ENCODE measurements at places on chromosomes 11 and 22.

DNA sequence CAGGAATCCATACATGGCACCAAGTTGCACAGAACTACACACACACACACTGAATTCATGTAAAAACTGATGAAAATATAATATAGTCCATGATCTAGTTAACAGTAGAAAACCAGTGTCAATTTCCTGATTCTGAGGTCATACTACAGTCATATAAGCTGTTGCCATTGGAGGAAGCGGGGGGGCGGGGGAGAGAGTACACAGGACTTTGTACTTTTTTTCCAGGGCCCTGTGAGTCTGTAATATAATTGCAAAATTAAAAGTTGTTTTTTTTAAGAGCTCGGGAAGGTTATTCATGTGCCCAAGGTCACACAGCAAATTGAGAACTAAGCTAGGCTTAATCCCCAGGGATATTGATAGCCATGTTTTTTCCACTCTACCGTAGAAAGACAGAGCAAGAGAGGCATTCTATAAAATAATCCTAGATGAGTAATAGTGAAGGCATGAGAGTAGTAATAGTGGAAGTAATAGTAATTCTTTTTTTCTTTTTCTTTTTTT lies 312.3 kb downstream of the MN1 start:
- no peak for DNase-seq

DNA sequence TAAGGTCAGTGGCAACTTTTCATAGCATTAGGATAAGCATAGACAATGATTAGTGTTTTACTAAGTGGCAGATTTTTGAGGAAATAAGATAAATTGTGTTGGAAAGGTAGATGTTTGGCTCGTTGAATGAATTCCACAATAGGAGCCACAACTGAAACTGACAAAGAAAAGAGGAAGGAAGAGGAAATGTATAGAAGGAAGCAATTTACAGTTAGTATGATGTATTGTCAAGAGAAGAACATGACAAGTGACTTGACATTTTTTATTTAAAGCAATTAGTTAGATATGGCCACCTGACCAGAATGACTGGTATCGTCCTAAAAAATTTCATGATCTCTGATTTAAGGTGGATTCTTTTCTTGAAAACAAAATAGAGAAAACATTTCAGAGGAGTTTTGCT lies 3.1 kb upstream of the RAG2 start:
- no peak for DNase-seq

DNA sequence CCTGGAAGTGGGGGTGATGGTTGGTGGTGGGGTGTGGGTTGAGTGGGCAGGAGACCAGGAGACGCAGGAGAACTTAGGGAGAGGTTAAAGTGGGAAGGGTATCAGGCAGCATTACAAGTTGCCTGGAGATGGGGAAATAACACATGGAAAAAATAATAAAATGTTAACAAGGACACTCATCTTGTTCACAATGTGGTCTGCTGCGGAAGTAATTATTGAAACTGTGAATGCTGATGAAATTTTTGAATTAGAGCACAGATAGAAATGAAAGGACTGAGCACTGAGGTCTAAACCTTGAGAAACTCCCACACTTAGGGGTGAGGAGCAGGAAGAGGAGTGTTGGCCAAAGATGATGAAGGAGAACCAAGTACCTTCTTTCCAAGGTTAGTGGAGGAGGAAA lies 346.0 kb upstream of the PLET1 start:
- DNase-seq, result no peak

- no peak for DNase-seq
Measured at GRCh38 chr22:16808744-16809143, 16.5 kb downstream of the XKR3 start.

DNA sequence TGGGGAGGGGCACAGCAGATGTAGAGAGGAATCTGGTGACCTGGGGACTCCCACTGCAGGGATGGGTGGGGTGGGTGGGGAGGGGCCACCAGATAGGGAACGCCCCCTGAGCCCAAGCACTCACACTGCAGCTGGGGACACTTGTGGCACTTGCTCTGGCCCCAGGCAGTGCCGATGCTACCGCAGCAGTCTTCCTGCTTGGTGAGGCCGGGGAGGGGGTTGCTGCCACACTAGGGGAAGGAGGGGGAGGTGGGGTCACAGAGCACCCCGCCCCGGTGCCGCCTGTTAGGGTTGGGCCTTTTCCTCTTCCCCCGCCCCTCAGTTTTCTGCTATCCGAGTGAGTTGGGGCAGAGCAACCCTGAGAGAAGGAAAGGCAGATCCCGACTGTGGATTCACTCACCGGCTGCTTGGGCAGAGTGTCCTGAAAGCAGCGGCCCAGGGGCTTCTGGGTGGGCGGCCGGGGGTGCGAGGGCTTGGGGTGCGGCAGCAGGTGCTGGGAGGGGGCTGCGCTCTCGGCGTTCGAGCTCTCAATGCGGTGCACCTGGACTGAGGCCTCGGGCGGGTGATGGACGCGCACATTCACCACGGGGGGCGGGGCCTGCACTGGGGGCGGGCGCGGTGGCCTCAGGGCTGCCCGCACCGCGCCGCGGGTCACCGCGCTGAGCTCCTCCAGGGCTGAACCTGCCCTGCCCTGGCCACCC lies 4.7 kb downstream of the LTBP3 start:
- DNase-seq, result peak; percentile 82

DNA sequence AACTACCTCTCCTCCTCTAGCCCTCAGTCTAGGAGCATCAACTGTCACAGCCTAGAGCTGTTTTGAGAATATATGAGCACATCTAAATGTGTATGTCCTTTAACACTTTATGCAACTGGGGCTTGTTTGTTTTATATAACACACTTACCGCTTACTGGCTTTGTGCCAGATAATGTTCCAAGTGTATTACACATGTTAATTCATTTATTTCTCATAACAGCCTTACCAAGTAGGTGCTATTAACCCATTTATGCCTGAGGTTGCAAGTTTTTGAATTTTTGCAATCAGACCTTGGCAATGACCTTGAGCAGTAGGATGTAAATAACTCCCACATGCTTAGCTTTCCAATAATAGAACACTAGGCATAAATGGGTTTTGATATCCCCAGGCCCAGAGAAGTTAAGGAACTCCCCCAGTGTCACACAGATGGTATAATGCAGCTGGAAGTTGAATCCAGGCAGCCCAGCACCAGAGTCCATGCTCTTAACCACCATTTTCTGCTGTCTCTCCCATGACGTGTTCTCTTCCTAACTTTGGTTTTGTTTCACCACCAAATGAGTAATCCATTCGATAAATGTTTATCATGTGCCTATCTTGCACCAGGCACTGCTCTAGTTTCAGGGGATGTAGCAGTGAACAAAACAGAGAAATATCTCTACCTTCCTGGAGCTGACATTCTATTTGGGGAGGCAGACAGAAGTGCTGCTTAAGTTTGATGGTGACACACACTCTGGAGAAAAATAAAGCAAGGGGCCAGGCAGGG lies 23.1 kb downstream of the PRDM11 start:
- no peak for DNase-seq

DNA sequence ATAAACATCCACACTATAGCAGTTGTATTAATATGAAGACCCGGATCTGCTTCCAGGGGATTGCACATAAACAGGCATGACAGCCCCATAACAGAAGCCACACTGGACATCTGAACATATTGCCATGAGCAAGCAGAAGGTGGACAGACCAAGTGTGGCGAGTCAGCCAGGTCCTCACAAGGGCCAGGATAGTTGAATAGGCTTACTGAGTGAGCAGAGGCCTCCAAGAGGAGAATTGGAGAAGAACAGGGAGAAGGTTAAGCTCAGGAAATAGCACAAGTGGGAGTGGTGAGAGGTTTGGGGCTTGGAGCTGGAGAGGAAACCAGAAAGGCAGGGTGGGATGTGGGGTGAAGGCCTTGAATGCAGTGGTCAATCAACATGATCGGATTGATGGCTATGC lies 10.8 kb downstream of the SLC35C1 start:
- no peak for DNase-seq

GRCh38 chr11:8355416-8355742 lies 91.7 kb upstream of the LMO1 start:
- no peak for DNase-seq

- no peak for DNase-seq
Measured at GRCh38 chr11:10029386-10030121, 264.5 kb downstream of the SBF2 start.

DNA sequence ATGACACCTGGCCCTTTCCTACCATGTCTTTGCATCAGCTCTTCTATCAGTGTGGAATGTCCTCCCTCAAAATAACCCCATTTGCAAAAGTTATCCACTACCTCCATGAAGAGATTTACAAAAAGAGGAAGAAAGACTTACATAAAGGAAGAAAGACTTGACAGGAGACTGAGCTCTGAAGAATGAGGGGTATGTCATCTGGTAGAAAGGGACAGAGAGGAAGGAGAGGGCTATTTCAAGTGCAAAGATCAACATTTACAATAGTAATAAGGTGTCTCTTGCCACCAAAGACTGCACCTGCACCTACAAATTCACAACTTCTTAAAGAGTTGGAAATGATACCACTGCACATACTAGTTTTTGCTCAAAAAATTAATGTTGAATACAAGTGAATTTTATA lies 18.2 kb downstream of the PAK1 start:
- no peak for DNase-seq

DNA sequence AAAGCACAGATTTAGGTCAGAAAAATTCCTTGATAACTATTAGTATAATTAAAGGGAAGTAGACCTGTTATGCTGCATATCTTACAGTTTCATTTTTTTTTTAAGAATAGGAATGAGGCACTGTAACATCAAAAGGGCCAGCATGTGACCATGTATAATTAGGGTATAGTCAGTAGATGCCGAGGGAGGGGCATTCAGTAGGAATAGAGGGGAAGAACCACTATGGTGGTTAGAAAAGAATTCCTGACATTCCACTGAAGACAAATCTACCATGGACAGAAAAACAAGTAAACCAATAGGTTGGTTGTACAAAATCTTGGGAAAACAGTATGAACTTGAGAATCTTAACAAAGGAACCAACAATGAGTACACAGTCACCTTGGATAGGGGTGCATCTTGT lies 78.4 kb upstream of the CCDC179 start:
- no peak for DNase-seq

- DNase-seq, result peak; percentile 75
Measured at GRCh38 chr11:67265633-67266448, 432 bp upstream of the GRK2 start.

DNA sequence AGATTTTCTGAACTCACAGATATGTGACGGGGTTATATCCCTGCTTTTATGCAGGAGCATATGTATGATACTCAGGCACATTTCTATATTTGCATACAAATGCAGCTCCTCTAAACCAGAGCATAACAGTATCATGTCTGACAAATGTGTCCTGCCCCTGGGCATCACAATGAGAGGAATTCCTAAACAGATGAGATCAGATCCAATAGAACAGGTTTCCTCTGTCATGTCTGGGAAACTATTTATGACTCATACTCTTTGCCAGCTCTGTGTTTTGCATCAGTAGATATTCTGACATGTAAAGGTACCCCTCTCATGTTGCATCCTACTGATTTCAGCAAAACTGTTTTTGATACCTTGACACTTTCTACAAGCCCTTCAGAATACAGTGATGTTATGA lies 29.4 kb downstream of the SYT9 start:
- no peak for DNase-seq

DNA sequence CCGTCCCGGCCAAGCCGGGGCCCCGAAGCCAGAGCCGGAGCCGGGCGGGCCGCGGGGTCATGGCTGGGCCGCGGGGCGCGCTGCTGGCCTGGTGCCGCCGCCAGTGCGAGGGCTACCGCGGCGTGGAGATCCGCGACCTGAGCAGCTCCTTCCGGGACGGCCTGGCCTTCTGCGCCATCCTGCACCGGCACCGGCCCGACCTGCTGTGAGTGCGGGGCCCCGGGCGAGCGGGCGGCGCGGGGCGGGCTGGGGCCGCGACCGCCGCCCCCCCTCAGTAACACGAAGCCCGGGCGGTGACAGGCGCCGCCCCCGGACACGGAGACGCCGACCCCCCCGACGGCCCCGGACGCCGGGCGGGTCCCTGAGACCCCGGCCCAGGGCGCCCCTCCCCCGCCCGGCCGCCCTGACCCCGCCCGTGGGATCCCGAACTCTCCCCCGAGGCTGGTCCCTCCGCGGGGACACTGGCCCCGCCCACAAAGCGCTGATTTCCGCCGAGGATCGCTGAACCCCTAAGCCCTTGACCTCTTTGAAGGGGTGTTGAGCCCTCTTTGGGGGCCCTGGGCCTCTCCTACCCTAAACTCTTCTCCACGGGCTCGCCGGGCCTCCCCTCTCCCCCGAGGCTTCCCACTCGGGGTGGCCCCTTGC lies 389 bp downstream of the MICALL1 start:
- no peak for DNase-seq

DNA sequence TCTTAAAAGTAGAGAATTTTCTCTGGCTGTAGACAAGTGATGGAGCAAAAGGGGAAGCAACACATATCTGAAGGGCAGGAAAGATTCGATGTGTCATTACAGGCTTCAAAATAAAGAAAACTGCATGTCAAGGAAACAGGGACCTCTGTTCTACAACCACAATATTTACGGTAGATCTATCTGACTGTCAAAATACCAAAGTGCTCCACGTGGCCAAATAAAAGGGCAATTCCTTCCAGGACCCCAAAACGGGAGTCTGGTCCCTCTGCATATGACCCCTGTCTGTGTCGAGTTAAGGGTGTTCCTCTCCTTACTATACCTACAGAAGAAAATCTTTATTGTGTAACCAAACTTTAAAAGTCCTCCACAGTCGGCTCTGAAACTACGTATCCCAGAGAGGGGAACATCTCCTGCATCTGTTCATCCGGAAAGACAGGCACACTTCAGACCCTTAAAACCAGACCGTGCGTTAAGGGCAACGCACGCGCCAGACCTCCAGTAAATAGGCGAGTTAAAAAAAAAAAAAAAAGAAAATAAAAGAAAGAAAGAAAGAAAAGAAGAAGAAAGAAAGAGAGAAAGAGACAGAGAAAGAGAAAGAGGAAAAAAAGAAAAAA lies 756 bp downstream of the CLNS1A start:
- DNase-seq, result no peak

DNA sequence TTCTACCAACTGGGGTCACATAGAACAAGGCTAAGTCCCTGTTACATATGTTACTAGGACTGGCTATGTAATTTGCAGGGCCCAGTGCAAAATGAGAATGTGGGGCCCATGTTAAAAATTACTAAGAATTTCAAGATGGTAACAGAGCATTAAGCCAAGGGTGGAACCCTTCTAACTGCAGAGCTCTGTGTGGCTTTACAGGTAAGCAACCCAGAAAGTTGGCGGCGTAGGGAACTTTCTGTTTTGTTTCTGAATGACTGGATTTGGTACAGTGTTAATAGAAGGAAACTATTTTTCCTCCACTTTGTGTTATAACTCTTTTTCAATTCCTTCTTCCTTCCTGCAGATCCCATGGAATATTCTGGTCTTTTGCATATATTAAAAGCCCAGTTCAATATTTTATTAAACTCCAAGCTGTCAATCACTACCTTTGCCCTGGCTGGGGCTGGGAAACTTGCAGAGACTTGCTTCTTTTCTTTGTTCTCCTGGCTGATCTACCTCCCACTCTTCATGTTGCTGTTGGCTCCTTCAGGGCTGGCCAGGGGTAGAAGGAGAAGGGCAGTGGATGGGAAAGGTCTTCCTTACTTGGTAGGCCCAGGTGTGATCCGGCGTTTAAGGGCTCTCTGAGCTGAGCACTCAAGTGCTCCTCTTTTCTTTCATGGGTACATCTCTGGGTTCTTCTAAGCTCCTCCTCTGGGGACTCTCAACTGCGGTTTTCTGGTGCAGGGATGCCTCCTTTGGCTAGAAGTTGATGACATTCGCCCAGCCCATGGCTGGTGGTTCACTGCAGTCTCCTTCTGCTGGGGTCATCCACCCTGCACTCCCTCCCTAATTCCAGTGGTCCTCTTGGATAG lies 67.7 kb downstream of the SNX19 start:
- DNase-seq, result no peak

- no peak for DNase-seq
Measured at GRCh38 chr11:34468209-34468841, 29.6 kb downstream of the CAT start.
